ENCODE measurements at places on chromosomes 13 and 19.

GRCh38 chr13:74443631-74444030 lies 309.4 kb upstream of the KLF12 start:
- no peak for DNase-seq

- DNase-seq, result no peak
Measured at GRCh38 chr13:87052731-87053130, 618.4 kb upstream of the SLITRK5 start.

- no peak for DNase-seq
Measured at GRCh38 chr13:74346960-74347359, 212.8 kb upstream of the KLF12 start.

DNA sequence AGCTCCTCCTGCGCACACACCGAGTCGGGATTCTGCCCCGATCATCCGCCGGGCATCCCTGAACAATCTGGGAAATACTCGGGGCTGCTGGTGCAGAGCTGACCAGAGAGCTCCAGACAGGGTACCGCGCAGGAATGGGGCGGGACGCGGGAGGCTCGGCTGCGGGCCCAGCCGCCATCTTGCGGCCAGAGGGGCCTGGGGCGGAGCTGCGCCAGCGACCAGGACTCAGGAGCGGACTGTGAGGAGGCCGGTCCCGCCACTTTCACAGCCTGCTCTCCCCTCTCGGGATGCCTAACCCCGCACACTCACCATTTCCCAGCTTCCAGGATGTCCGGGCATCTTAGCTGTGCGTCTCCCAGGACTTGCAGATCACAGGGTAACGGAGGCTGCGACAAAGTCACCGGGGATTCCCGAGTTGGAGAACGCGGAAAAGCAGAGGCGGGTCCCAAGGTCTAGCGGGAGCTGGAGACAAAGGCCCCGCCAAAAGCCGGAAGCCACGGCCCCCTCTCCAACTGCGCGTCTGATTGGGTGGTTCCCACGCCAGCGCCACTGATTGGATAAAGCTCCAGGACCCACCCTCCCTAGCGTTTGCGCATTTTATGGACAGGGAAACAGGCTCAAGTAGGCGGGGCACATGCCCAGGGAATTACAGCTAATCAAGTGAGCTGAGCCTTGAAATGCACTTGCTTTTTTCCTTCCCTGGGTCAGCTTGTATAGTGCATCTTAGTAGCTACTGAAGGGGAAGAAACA lies 15.8 kb upstream of the ZNF43 start:
- peak; percentile 90 for DNase-seq

- DNase-seq, result no peak
Measured at GRCh38 chr19:2302319-2303210, 5.4 kb downstream of the LINGO3 start.

DNA sequence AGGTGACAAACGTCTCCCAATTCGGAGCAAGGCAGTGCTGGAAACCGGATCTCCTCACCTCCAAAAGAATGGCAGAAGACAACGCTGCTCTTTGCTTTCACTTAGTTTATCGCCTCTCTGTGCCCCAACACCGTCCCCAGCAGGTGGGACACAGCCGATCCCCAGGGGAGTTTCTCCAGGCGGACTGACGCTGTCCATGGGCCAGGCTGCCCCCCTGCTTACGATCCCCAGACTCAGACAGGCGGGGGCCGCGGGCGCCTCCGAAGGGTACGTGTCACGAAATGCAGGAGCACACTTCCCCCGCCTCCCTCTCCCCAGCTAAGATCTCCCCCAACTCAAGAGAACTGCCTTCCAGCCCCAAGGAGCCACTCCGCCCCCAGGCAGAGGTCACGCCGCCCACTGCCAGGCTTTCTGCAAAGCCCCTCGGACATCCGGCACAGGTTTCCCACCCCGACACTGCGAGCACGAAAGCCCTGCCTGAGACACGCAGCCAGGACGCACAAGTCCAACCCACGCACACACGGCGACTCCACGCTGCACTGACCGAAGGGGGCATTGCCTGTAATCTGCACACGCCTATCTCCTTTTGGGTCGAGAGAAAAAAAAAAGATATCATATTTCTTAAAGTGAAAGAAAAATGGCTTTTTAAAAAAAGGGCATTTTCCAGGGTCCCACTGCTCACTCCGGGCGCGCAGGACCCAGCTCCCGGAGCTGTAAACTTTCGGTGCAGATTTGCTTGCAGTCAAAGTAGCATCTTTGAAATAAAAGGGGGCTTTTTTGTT lies 2.0 kb downstream of the SPRY2 start:
- DNase-seq, result peak; percentile 63

GRCh38 chr19:43934055-43934984 lies 762 bp downstream of the ZNF45 start:
- no peak for DNase-seq

DNA sequence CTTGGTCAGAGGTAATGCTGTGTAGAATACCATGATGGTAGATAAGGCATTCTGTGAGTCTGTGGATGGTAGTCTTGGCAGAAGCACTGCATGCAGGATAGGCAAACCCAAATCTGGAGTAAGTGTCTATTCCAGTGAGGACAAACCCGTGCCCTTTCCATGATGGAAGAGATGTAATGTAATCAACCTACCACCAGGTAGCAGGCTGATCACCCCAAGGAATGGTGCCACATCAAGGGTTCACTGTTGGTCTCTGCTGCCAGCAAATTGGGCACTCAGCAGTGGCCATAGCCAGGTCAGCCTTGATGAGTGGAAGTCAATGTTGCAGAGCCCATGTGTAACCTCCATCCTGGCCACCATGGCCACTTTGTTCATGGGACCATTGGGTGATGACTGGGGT lies 155.0 kb downstream of the RAP2A start:
- no peak for DNase-seq

DNA sequence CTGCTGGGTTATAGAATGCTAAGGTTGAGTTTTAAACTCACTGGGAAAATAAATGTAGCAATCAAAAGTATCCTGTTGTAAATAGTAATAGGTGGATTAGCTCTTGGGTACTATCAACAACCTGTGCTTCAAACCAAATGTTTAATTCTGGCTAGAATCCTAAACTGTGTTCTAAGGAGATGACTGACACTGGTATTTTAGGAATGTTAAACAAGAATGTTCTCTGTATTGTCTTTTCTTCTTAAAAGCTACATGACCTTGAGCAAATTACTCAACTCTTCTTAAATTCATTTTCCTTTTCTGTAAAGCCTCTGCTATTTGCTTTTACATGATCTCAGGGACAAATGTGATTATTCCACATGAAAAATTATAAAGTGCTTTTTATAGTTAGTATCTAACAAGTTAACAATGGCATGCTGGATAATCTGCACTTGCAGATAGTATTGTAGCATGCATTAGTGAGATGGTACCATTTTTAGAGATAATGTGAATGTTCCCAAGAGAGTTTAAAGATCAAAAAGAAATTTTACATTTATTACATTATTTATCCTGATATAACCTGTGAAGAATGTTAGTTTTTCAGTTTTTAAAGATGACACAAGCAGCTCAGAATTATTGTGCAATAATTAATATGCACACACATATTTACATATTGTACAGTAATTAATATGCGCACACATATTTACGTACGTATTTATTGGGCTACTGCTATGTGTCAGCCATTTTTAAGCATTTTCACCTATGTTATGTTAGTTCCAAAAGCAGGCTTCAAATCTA lies 13.6 kb upstream of the EPSTI1 start:
- no peak for DNase-seq

DNA sequence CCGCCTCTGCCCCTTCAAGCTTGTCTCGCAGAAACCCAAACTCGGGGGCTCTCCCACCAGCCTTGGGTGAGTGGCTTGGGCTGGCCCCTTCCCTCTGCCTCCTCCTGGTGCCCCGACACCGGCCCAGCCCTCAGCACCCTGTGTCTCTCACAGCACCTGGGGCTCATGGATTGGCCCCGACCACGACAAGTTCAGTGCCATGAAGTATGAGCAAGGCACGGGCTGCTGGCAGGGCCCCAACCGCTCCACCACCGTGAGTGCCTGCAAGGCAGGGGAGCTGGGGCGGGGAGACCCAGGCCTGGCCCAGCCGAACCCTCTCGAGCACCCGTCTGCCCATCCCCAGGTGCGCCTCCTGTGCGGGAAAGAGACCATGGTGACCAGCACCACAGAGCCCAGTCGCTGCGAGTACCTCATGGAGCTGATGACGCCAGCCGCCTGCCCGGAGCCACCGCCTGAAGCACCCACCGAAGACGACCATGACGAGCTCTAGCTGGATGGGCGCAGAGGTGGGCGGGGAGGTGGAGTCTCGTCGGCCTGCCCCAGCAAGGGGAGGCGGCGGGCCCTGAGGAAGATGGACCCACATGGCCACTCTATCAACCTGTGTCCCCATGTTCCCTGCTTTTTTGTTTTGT lies 13.6 kb downstream of the PRKCSH start:
- DNase-seq, result no peak

- DNase-seq, result no peak
Measured at GRCh38 chr19:11247391-11247790, 8.0 kb downstream of the ANGPTL8 start.

GRCh38 chr19:45717983-45718650 lies 12.6 kb downstream of the FBXO46 start:
- DNase-seq, result no peak

DNA sequence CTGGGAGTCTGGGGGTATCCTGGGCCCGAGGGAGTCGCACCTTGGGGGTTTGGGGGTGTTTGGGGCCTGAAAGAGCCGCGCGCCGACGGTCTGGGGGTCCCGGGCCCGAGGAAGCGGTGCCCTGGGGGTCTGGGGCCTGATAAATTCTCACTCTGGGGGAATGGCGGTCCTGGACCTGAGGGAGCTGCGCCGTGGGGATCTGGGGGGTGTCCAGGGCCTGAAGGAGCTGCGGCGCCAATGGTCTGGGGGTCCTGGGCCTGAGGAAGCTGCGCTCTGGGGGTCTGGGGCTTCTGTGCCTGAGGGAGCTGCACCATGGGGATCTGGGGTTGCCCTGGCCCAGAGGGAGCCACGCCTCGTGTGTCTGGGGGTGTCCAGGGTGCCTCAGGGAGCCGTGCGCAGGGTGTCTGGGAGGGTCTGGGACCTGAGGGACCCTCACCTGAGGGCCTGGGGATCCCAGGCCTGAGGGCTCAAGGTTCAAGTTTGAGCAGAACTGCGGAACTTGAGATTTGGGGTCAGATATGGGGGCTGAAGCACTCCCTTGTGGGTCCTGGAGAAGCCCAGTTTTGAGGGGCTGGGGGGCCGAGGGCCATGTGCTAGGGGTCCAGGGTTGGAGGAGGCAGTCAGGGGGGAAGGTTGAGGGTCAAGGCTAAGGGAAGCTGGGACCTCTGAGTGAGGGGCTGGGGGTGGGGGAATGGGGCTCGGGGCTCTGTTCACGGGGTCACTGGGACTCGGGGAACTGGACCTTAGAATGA lies 1.1 kb downstream of the HDGFL2 start:
- no peak for DNase-seq

GRCh38 chr13:33352526-33352925 lies 67.0 kb upstream of the STARD13 start:
- no peak for DNase-seq

DNA sequence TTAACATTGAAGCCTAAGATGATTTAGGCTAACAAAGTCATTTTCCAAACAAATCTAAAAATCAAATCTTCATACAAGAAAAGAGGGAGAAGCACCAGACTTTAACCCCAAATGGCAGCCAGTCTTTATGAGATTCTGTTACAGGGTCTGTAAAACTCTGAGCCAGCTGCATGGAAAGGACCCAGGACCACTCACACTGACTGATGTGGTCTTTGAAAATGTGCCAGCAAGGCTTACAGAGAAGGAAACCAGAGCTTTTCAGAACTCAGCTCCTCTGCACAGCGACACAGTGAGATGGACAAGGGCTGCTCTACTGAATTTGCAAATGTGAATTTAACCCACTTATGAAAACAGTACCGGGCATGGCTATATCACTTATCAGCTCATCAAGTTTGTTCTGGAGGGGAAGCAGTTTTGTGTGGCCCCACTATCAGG lies 98.8 kb upstream of the SERP2 start:
- no peak for DNase-seq

DNA sequence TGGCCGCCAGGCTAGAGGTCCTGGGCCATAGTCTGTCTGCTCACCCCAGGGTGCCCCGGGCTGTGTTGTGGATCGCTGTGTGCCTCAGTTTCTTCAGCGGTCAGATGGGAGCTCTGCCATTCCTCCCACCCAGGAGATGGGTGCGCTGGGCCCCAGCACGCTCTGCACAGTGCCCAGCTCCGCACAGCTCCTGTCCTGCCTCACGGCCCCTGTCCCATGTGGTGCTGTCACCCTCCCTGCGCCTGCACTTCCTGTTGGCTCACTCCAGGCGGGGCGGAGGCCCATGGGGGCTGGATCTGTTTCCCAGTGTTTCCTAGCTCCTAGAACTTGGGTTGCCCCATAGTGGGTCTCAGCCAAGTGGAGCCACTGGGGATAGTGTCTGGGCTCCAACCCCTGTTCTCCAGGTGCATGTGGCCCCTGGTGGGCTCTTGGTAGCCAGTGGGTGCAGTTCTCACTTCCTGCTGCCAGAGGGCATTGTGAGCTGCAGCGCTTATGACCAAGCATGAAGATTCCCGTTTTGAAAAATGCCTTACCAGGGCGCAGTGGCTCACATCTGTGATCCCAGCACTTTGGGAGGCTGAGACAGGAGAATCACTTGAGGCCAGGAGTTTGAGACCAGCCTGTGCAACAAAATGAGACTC lies 69.8 kb downstream of the KDM4B start:
- no peak for DNase-seq

DNA sequence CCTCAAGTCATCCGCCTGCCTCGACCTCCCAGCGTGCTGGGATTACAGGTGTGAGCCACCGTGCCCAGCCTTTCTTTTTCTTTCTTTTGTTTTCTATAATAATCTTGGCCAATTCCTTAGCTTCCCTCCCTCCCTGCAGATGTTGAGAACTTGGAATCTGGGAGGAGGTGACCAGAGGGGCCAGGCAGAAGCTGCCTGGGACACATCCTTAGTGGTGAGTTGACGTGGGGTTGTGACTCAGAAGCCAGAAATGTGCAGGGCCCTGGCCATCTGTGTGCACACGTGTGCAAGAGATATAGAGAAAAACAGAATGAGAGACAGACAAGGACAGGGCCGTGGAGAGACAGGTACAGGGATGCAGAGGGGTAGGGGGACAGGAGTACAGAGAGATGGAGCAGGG lies 154.3 kb downstream of the SIPA1L3 start:
- DNase-seq, result no peak

DNA sequence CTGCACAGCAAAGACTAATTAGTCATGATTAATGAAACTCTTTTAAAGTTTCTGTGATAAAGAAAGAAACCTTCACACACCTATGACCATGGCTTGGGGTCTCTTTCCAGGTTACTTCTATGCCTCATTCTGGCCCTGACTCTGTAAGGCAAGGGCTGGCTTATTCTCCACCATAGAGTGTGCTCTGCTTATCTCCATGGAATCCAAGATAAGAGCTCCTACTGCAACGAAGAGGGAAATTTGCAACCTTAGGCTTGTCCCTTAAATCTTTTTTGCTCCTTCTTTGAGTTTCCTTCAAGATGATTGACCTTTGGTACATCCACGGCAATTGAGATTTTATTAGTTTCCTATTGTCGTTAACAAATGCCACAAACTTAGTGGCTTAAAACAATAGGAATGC lies 239.9 kb downstream of the SPRY2 start:
- no peak for DNase-seq

Measured in thoracic aorta (tissue), 2 donors.